ENCODE measurements at places on chromosomes 11 and 22.
A peak's percentile ranks its signal among the peaks of the same experiment; 100 is the strongest.

DNA sequence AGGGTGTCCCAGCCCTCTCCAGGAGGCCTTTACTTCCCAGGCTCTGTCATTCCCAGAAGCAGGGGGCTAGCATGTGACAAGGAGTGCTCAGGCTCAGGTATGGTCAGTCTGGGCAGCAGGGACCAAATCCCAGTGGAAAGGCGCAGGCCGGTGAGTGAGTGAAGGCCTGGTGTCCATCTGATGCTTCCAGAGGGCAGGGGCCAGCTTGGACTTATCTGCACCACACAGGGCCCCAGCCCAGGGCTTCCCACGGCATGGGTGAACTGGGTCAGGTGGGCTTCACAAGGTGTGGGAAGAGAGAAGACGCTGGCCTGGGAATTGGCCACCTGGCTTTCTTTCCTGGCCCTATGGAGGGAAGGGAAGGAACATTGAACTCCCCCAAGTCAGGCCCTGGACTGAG is 20.4 kb upstream of the APOBEC3A start:
- no peak for DNase-seq

- no peak for DNase-seq
Observed at GRCh38 chr11:12882670-12883069, 126.4 kb upstream of the RASSF10 start.

GRCh38 chr11:74009230-74009547 is 304 bp upstream of the UCP3 start:
- no peak for DNase-seq

DNA sequence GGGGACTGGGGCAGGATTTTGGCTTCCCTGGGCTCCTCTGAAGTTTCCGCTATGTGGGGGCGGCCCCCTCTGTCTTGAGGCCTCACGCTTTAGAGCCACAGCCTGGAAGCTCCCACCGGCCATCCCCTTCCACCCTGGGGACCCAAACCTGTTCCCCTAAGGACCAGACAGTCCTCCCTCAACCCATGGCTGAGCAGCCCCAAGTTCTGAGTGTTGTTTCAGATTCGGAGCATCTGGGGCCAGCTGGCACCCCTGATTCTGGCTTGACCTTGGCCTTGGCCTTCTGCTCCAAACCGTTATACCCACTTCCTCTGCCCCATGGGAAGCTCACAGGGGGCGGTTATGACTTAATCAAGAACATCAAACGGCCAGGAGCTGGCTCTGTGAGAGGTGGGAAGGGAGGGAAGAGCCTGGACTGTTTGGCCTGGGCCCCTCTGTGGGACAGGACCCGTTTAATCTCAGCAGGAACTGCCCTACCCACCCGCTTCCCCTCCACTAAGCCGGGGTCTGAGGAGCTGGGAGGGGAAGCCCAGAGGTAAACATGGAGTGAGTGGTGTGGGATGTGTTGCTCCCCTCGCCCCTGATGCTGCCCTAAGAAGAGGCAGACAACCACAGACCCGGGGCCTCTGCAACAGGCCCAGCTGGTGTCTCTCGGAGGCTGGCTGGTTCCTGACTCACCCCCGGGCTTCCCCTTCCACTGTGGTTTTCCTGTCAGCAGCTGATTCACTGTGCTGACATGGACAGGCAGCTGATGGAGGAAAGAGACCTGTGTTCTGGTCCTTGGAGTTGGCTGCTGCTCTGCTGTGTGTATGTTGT is 3.4 kb downstream of the CD82 start:
- DNase-seq: peak; percentile 47

GRCh38 chr11:93370260-93370659 is 39.7 kb downstream of the DEUP1 start:
- DNase-seq: no peak

GRCh38 chr11:77093056-77093891 is 9.4 kb upstream of the OMP start:
- DNase-seq: no peak

DNA sequence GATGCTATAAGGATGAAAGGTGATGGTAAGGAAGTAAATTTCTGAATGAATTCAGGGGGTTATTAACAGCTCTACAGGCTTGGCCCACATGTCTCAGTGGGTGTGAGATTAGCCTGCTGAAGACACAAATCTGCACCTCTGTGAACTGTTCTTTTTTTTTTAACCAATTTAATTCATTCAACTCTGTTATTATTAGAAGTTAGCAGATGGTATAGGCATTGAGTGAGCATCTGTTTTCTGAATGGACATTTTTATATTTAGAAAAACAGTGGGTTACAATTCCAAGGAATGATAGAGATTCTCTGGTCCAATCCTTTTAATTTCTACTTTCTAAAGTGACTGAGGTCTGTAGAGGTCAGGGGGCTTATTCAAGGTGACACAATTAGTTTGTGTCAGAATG is 122.0 kb upstream of the SORL1-AS1 start:
- no peak for DNase-seq
